Fibroblast of lung (primary cell): ENCODE measurements at places on chromosomes 16 and 17. TPM values are rescaled to one million over a fixed set of nuclear protein-coding genes. Genes with fewer than 3 reads are reported as not detected.

Gene MMP28
- 2.8 and 4.6 TPM in 2 replicates for total RNA-seq

Gene CTRB1
- total RNA-seq = not detected in 2 replicates

Gene CFAP97D1
- total RNA-seq = under 0.01 TPM in 1 of 2 replicates, not detected in the other

Gene CLCN7
- 80.4 and 83.4 TPM in 2 replicates for total RNA-seq

Gene TAOK1
- 50.6 and 62.8 TPM in 2 replicates for total RNA-seq

Gene TMEM114
- not detected in 2 replicates for total RNA-seq

Gene HAS3
- 0.26 and 0.33 TPM in 2 replicates for total RNA-seq

Gene GSDMA
- not detected in 2 replicates for total RNA-seq

Gene CDC6
- total RNA-seq = 1.3 and 4.5 TPM in 2 replicates

Gene UBALD1
- 3.6 and 4.4 TPM in 2 replicates for total RNA-seq
